Non-pigmented ciliary epithelial cell (primary cell): ENCODE measurements at places on chromosomes 7 and 10.

DNA sequence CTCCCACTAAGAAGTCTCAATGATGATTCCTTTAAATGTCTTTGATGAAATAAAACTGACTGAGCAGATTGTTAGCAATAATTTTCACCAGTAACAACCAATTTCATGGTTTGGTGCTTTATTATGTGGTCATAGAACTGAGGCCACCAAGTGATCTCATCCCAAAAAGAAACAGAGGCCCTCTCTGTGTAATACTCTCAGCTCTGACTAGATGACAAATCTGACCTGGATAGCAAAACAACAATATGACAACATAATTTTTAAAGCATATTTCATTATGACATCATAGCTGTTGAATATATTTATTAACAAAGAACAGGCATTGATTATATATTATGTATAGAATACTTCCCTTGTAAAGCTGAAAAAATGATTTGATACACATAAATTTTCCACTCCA, 5.9 kb downstream of the SEMA3E start:
- DNase-seq = no peak

DNA sequence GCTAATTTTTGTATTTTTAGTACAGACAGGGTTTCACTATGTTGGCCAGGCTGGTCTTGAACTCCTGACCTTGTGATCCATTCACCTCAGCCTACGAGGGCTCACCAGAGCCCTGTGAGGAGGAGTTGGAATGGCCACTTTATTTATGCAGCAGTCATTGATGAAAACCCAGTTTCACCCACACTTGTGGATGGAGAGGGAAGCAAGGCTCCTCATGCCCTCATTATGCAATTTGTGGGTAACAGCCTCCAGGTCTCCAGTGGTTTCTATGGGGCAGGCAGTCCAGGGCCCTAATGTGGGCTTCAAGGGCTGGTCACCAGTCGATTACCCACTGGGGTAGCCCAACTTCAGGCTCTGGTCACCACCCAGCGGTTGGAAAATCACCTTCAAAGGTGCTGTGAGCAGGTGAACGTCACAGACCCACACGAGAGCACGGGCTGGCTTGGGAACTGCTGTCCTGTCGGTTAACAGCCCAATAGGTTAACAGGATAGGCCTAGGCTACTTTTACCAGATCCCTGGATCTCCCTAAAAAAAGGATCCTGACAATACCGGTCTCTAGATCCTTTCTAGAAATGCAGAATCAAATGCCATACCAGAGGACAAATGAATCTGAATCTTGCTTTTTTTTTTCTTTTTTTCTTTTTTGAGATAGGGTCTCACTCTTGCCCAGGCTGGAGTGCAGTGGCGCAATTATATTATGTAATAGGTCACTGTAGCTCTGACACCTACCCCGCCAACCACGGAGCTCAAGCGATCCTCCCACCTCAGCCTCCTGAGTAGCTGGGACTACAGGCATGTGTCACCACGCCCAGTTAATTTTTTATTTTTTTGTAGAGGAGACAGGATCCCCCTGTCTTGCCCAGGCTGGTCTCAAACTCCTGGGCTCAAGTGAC, 97.8 kb downstream of the SLC37A3 start:
- no peak for DNase-seq

GRCh38 chr7:80515298-80515697, 3.4 kb upstream of the GNAT3 start:
- DNase-seq = no peak

DNA sequence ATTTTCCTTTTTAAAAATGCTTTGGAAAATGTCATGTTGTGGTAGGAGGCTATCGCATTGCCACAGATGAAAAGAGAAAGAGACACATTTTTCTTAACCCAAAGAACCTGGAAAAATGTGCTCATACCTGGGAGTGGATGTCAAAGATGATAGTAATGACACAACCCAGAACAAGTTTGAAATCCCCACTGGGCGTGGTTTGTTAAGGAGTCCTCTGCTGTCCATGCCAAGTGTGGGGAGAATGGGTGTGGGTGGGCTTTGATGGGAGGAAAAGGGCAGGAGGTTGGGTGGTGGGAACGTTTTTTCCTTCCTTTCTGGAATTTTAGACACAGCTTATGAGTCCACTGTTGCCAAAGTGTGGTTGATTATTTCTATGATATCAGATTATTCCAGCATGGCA, 10.9 kb downstream of the OPTN start:
- DNase-seq = no peak

DNA sequence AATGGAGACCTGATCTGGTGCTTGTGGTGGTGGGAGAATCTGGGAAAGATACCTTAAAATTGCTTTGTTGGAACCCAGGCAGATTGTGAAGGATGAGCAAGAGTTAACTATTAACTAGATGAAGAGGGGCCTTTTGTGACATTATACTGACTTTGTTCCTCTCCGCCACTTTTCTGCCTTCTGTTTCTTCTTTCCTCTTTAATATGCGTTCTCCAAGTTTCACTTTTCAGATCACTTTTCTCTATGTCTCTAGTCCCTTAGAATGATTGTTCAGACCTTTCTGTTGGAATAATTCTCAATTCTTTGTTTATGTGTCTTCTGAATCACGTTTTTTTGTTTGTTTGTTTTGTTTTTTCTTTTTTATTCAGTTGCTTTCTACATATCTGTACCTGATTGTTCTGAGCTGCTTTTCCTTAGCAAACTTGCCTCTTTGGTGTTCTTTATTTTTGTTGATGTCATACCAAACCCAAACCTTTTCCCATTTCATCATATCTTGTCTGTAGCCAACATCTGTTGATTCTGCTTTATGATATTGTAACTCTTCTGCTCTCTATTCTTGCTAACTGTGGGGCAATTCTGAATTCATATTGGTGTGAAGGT, 2.8 kb downstream of the BMPR1A start:
- no peak for DNase-seq

DNA sequence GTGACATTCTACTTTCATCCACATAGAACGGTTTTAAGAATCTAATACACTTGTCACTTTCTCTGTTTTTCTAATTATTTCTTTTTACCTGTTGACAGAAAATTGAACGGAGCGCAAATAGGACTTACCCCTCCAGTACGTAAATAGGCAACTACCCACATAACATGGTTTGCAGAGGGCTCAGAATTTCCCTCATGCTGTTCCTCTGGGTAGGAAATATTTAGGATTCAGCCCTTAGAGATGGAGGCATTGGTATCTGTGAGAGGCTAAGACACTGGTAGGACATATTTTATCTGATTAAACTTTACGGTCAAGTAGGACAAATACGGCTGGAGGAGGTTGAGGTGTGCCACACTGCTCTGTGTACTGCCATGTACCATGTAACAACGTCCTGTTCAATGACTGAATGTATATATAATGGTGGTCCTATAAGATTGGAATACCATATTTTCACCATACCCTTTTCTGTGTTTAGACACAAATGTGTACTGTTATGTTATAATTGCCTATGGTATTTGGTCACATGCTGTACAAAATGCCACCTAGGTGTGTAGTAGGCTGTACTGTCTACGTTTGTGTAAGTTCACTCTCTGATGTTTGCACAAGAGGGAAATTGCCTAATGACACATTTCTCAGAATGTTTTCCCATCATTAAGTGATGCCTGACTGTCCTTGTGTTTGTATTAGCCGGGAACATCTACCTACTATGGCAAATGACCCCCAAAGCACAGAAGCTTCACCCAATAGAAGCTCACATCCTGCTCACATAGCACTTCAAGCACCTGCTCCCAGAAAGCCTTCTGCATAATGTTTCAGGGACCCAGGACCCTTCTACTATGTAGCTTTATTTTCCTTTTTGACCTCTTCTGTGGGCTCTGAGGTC, 429.4 kb upstream of the AKR1E2 start:
- DNase-seq = no peak

- no peak for DNase-seq
Measured at GRCh38 chr7:131591687-131592319, 35.4 kb upstream of the PODXL start.

DNA sequence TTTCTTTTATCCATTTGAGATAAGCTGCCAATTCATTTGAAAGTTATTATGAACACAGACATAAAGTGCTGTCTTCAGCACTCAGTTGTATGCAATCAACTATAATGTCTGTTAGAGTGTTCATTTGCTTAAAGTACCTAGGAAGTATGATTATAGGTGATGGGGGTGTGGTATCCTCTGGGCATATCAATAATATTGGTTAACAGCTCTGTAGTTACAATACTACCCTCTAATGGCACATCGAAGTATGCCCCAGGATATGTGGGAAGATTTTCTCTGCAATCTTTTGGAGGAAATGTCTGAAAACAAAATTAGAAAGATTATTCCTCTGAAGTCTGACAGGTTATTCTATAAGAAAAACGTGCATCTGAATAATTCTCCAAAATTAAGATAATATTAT, 429.7 kb downstream of the ARL4A start:
- DNase-seq = peak; percentile 4
